NCI-H460 (cell line): ENCODE measurements at places on chromosomes 12 and 14. TPM values are rescaled to one million over a fixed set of nuclear protein-coding genes. Genes with fewer than 3 reads are reported as not detected.

- no peak for DNase-seq
Observed at GRCh38 chr14:62722406-62722805, 322.9 kb downstream of the KCNH5 start.

- no peak for DNase-seq
Observed at GRCh38 chr14:102316338-102316742, 3.2 kb upstream of the ZNF839 start.

- DNase-seq, result no peak
Observed at GRCh38 chr14:80260645-80261044, 49.3 kb upstream of the DIO2 start.

FAM186B gene
- total RNA-seq, result 0.22 and 0.23 TPM in 2 replicates

- no peak for DNase-seq
Observed at GRCh38 chr12:55636116-55636655, 506 bp upstream of the OR10P1 start.

DNA sequence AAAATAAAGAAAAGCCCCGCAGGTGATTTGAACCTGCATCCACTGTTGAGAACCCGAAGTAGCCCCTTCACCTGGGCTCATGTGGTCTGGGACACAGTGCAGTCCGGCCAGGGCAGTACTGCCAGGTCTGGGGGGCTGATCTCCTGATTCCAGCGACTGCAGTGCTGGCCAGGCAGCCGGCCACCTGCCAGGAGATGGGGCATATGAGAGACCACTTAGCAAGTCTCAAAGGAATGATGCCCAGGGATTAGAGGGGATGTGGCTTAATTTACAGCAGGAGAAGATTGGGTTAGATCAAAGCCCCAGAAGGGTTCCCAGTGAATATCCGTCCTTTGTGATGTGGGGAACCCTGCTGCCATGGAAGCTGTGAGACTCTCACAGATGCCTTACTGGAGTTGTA is 113.3 kb downstream of the PRMT8 start:
- no peak for DNase-seq
